ENCODE measurements at places on chromosomes 5 and 9. TPM values are rescaled to one million over a fixed set of nuclear protein-coding genes. Genes with fewer than 3 reads are reported as not detected.

- DNase-seq = no peak
Observed at GRCh38 chr9:90526386-90526785, 116.2 kb downstream of the DIRAS2 start.

GRCh38 chr9:105244734-105245028, 230 bp downstream of the SLC44A1 start:
- no peak for DNase-seq

GRCh38 chr5:57097526-57097925, 76.3 kb upstream of the GPBP1 start:
- DNase-seq = no peak

GRCh38 chr9:17799369-17799768, 220.5 kb downstream of the SH3GL2 start:
- no peak for DNase-seq

GRCh38 chr5:65651144-65651543, 26.3 kb downstream of the SHLD3 start:
- no peak for DNase-seq

- no peak for DNase-seq
Observed at GRCh38 chr9:113910036-113910639, 34.0 kb downstream of the ZNF618 start.

PRLR gene
- 2.1 TPM for total RNA-seq

Data from left cardiac atrium (tissue), 4 donors.